ENCODE measurements at places on chromosomes 6 and 20.

DNA sequence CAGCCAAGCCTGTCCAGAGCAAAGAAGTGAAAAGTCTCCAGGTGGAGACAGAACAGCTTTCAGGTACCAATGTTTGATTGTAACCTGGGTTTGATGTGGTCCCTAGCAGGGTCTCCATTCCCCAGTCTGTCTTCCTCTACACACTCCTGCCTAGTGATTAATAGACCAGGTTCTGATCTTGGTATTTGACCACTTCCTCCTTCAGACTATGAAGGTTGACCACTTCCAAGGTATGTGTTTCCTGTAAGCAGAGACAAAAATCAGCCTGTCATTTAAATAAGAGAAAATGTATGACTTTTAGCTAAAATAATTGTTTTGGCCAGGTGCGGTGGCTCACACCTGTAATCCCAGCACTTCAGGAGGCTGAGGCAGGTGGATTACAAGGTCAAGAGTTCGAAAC is 41.8 kb upstream of the TOP1 start:
- no peak for DNase-seq

DNA sequence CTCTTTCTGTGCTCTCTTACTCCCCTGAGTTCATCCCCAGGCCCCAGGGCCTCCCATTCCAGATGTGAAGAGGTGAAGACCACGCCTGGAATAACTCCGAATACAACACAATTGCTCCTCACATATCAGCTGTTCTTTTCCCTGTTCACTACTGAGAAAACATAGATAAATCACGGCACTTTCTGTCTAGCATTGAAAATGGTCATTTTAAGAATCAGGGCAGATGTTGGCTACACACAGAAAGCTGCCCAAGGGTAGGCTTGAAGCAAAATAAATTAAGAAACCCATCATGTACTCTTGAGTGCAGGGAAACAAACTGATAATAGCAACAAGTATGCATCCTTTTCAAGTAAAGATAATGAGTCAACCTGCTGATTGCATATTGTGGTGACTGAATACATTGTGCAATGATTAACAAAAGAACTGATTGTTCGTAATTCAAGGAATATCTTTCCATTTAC is 382.5 kb downstream of the PRKN start:
- no peak for DNase-seq

GRCh38 chr6:162750776-162751175 is 23.0 kb downstream of the PACRG start:
- DNase-seq = no peak

GRCh38 chr6:118295336-118295735 is 252.8 kb upstream of the PLN start:
- no peak for DNase-seq

DNA sequence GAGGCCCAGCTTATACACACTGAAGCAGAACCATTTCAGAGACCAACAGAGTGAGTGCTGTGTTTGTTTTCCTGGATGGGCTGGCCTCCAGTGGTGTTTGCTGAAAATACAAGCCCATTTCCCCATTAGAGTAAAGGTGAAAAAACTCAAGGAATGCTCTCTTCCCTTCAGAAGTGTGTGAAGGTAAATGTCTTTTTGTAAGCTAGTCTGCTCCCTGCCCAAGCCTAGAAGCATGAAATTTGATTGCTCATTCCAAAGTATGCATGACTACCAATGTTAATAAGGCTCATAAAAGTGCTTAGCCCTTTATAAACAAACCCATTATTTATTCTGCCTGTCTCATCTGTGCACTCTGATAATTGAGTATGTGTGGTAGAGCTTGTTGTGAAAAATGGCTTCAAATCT is 59.1 kb downstream of the ADGRF1 start:
- no peak for DNase-seq

DNA sequence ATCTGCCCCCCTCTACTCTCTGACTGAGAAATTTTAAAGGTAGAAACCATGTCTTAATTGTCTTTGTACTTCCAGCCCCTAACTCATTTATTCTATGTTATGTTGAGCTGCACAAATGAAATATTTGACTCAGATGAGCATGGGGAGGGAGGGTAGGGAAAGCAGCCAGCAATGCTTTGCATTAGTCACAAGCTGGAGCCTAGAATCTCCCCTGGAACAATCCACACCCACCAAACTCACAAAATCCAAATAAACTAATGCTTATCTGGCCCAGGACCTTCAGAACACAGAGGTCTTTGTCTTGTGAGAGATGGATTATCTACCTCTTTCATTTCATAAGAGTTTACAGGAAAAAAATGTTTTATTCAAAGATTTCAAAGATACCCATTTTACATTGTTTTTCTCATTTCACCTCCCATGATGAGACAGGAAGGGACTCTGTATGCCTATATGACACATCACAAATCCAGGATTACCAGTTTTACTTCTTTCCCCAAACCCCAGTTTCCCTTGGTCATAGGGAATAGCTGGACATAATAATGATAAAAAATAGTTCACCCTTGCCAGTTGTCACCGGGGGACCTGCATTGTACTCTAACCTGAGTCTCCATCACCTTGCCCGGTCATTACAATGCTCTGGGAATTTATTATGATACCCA is 466.9 kb downstream of the KIF16B start:
- DNase-seq = no peak

DNA sequence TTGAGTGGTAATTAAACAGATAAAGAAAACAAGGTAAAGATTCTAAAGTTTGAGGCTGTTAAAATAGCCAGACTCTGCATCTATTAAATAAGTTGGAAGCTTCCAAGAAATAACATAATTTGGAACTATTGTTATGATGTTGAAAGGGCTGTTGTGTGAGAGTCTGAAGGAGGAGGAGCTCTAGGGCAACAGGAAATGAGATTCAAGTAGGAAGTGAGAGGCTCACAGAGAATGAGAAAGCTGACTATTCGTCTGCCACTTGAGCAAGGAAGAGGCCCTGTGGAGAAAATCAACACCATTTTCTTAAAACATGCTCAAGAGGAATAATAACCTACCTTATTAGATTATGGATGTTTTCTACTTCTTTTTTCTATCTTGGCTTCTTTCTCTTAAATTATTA is 185.2 kb downstream of the SLC24A3 start:
- DNase-seq = no peak

DNA sequence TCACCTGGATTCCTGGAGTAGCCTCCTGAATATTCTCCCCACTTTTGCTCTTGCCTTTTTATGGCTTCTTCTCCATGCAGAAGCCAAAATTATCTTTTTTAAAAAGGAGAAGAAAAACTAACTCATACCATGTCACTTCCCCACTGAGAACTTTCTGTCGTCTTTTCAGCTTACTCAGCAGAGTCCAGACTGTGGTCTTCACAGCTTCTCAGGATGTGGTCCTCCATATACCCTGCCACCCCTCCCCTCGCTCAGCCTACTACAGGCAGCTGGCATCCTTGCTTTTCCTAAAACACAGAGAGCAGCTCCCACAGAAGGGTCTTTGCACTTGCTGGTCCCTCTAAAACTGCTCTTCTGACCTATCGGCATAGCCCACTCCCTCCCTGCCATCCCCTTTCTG is 89.4 kb upstream of the ISM1 start:
- DNase-seq = no peak

- DNase-seq = no peak
These were observed 422.6 kb downstream of the HTR1B start for GRCh38 chr6:77040568-77041195.

DNA sequence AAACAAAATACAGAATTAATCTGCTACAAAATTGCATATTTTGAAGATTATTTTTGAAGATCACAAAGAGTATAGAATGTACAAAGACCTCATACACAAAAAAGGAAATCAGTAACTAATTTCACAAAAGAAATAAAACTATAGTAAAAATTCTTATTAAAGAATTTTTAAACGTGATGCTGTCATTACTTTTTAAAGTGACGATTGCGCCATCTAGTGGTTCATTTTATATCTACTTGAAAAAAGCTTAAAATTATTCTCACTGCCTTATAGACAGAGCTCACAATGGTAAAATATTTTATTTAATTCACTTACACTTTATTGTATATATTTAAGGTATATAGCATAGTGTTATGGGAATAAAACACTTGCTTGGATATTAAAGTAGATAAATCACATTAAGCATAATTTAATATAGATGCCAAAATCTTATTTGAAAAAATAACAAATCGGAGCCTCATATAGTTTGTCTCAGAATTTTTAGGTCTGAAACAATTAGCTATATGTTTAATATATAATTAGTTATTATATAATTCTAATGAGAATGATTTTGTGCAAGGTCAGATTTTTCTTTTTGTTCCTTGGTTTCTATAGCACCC is 128.8 kb downstream of the PHF3 start:
- no peak for DNase-seq

DNA sequence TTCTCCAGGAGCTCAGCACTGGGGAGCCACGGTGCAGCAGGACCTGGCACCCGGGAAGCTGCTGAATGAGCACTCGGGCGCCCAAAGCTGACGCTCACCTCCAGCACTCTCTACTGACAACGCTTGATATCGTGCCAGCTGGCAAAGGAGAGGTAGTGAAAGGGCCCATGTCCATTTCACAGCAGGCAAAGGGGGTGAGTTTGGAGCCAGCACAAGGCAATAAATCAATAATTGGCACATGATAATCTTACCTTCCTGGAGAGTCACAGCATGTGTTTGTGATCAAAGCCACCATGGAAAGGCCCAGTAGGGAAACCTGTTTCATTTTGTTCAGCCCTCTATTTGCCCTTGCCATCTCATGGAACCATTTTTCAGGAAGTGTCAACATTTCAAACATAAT is 23.3 kb upstream of the SMIM26 start:
- DNase-seq = no peak

GRCh38 chr6:36608788-36609563 is 14.8 kb downstream of the SRSF3 start:
- DNase-seq = no peak

DNA sequence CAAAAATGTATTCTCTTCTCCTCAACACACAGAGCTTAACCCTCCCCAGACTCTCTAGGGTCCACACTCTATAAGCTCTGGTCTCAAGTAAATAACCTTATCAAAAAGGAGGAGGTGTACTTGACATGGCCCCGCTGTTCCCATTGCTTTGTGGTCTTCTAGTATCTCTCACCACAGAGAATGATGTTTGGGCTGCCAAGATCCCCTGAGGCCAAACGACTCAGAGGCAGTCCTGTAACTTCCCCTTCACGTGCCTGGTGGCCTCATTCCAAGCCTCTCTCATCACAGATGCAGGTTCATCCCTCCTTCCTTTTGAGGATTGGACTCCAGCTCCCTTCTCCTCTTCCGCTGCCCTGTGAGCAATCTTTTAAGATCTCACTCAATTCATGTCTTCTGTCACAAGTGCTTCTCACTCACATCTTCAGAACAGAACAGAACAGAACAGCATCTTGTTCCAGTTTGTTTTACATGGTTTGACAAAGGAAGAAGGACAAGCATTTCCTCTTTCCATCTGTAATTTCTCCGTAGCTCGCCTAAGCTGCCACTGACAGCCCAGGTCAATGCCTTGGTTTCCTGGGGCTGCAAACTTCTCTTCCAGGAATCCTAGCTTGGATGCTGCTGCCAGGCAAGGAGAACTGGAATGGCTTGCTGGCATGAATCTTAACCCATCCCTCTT is 541.5 kb downstream of the CD83 start:
- DNase-seq = no peak

- DNase-seq = no peak
These were observed 2.0 kb downstream of the FYN start for GRCh38 chr6:111871207-111871606.

DNA sequence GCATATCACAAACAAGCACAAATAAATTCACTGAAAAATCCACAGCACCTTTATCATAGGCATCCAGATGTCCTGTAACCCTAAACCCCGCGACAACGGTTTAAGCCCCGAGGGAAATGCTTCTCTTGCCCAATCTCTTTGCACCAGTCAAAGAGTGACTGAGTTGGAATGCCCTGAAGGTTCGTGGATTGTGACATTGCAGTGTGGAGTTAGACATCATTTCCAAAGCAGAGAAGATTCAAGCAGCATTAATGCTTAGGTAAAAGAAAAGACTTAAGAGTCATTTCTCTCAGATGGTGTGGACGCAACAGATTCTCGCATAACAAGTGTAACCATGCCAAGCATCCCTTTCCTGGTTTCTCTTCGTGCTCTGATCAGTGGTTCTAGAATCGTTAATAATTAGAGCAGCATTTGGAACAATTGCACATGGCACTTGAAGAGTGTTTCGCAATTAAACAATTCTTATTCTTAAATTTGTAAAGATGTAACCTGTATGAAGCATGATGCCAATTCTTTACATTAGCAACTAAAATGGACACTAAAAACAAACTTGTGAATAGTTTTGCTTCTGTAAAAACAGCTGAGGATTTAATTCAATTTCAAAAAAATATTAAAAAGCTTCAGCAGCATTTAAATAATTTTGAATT is 121.6 kb downstream of the HIVEP2 start:
- no peak for DNase-seq

DNA sequence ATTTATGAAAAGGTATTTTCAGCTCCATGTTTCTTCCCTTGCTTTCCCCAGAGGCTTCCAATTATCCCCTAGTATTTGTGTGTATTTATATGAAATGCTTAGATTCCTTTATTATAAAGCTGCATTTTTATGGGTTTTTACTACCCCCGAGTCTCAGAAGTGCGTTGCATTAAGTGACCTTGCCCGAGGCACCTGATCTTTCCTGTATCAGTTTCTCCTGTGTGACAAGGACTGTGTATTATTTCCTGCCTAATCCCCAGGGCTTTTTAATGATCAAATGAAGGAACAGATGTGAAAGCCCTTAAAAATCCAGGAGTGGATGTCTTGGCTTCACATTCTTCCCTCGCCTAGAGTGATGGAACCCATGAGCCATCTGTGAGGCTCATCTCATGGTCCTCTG is 118.8 kb downstream of the TULP4 start:
- DNase-seq = no peak

- DNase-seq = no peak
These were observed 1277.2 kb upstream of the GJE1 start for GRCh38 chr6:140855520-140855919.

- no peak for DNase-seq
These were observed at the start of gene HAO1 for GRCh38 chr20:7940341-7940740. Gene HAO1 (minus strand): TSS chr20:7940458. CDS start chr20:7940422, 36 bp downstream.

GRCh38 chr6:159080217-159080976 is 35.6 kb upstream of the TAGAP start:
- DNase-seq = no peak

DNA sequence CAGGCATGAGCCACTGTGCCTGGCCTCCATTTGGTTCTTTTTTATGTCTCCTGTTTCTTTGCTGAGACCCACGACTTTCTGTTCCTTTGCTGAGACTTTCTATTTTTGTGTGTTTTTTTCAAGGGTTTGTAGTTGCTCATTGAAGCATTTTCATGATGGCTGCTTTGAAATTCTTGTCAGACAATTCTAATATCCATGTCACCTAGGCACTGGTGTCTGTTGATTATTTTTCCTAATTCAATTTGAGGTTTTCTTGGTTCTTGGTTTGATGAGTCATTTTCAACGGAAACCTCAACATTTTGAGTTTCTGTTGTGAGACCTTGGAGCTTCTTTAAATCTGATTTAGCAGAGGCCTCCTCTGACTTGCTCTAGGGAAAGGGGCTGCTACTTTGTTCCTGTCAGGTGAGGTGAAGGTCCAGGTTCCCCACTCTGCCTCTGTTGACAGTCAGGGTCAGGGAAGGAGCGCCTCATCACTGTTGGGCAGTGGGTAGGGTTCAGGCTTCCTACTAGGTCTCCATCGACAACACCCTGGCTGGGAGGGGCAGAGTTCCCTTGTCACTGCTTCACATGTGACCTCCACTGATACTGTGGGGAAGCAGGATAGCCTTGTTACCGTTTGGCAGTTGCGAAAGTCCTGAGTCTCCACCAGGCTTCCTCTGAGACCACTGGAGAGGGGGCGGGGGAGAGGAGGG is 67.2 kb upstream of the RNF24 start:
- DNase-seq = no peak

Data from caudate nucleus (tissue), 63 donors.